ENCODE measurements at places on chromosomes 7 and 10. TPM values are rescaled to one million over a fixed set of nuclear protein-coding genes. Genes with fewer than 3 reads are reported as not detected.

TUBB8 gene
- not detected for total RNA-seq

DNA sequence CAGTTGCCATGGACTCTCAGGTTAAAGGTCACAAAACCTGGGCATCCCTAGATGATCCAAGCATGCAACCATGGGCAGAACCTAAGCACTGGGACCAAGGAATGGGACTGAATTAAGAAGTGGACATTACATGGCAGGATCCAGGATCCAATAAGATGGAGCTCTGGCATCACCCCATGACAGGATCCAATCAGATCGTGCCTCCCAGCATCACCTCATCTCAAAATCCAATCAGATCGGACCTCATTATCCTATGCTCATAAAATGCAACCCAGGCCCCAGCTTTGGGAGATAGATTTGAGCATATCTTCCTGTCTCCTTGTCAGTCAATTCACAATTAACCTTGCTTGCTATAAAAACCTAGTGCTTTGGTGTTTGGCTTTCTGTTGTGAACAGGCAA is 616.1 kb downstream of the PARD3 start:
- no peak for DNase-seq

DNA sequence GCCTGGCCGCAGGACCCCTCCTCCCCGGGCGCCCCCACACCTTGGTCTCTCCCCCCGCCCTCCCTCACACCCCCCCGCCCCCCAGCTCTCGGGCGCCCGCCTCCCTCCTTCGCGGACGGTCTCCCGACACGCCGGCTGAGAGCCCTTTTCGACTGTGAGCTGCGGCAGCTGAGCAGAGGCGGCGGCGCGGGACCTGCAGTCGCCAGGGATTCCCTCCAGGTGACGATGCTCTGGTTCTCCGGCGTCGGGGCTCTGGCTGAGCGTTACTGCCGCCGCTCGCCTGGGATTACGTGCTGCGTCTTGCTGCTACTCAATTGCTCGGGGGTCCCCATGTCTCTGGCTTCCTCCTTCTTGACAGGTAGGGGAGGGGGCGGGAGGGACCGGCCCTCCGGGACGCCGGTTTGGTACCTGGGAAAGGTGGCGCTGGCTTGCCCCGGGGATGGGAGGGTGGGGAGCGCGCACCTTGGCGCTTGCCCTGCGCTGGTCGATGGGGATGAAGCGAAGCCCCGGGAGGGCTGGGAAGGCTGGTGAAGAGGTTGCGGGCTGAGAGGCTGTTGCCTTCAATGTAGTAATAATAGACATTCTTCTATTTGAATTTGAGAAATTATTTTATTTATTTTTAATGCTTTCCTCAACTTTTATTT is at the start of gene BMPER:
Gene BMPER (plus strand): TSS at position 151 of the 644 bp plus-strand sequence. CDS start 75 bp downstream, at position 226.
- no peak for DNase-seq

DNA sequence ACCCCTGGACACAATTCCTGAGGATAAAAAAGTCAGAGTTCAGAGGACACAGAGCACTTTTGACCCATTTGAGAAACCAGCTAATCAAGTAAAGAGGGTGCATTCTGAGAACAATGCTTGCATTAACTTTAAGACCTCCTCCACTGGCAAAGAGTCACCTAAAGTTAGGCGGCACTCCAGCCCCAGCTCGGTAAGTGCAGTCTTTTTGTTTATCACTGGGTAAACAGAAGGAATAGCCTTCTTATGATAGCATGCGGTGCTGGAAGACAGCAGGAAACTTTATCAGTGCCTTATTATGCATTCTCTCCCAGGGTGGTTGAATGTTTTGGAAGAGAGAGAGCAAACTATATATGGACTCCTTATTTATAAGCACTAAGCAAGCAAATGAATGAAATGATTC is 130.5 kb downstream of the CDK14 start:
- no peak for DNase-seq

DNA sequence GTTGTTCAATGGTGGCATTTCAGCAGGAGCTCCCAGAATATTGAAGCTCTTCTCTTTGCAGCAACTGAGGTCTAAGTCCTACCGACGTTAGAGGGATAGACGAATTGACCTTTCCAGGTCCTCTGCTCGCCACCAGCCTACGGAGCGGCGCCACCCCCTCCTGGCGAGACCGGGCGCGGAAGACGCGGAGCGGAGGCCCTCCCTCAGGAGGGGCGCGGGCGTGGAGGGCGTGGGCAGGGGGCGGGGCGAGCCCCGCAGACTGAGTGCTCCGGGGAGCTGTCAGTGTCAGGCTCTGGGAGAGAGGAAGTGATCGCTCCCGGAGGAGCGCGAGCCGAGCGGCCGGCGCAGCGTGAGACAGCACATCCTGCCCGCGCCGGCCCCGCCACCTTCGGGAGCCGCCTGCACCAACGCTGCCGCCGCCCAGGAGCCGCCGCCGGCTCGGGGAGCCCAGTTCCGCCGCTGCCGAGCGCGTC is at the start of gene DYNC1I1:
Gene DYNC1I1 (plus strand): TSS at position 257 of the 473 bp plus-strand sequence. CDS start 32,176 bp downstream, outside the sequence.
- DNase-seq: peak; percentile 66

GRCh38 chr10:23499372-23500132 is 60.7 kb downstream of the OTUD1 start:
- DNase-seq: no peak

DNA sequence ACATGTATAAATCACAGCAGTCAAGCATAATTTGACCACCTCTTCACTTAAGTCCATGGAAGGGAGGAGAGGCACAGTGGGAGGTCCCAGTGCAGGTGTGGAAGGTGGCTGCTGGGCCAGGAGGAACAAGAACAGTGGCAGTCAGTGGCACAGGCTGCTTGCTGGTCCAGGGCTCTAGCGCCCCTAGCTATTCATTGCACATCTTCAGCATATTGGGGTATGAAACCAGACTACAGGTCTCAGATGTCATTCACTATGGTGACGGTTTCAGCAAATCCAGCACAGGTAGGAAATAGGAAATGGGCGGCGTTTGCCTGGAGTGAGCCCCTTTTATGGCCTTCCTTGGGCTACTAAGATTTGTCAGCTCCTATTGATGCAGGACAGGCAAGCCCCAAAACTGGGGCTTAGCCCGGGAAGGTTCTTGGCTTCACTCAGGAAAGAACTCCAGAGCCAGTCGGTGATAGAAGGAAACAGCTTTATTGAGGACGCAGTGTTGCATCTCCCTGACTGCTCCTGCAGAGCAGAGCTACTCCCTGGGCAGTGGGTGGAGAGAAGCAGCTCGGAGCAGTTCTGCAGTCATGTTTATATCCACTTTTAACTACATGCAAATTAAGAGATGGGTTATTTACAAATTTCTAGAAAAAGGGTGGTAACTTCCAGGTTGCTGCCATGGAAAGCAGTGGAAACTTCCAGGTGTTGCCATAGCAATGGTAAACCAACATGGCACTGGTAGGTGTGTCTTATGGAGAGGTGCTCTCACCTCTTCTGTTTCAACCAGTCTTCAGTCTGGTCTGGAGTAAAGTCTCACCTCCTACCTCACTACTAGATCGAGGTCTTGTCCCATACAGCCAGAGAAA is 608.8 kb downstream of the PARD3 start:
- no peak for DNase-seq

GCK gene
- total RNA-seq: not detected

DNA sequence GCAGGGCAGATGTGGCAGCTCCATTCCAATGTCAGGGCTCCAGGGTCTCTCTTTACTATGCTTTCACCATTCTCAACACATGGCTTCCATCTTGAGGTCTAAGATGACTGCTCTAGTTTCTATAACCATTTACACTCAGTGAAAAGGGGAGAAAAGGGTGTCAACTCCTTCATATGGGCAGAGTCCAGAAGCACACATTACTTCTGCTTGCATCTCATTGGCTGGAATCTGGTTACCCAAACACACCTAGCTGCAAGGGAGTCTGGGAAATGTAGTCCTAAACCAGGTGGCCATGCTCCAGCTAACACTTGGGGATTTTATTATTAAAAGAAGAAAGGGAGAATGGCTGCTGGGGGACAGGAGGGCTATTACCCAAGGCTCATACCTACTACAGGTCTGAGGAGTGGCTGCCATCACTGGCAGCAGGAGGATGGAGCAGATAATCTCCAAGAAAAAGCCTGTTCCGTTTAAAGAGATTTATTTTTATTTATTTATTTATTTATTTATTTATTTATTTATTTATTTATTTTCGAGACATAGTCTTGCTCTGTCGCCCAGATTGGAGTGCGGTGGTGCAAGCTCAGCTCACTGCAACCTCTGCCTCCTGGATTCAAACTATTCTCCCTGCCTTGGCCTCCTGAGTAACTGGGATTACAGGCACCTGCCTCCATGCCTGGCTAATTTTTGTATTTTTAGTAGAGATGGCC is 29.1 kb upstream of the LBX1 start:
- DNase-seq: peak; percentile 52

DNA sequence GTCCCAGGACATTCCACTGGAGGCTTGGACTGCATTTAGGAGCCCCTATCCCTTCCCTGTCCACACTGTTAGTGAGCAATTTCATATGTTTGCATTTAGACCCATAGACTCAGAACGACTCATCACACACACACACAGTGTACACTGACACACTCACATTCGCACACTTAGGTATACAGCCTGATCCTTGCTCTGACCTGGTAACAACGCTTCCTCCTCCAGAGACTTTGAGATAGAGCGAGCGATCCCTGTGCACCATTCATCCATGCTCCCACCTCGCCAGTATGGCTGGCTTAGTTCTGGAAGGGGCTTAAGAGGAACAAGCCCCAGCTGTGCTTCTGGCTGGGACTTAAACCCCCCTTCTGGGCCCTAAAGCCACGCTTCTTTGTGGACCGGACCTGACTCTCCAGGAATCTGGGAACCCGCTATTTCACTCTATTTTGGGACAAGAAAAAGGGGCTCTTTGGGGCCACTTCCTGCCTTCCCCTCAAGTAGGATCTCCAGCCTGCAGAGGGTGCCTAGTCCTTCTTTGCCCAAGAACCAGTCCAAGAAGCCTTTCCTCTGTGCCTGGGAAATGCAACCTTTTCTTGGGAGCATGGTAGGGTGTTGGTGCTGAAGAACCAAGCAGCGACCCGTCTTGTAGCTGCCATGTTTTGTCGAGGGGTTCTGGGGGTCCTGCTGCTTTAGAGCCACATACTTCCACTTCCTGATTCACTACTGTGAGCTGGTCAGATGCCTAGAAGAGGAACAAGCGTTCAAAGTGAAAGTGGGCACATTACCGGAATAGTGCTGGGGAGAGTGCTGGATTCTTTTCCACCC is 1.1 kb upstream of the HOXA13 start:
- DNase-seq: no peak

DNA sequence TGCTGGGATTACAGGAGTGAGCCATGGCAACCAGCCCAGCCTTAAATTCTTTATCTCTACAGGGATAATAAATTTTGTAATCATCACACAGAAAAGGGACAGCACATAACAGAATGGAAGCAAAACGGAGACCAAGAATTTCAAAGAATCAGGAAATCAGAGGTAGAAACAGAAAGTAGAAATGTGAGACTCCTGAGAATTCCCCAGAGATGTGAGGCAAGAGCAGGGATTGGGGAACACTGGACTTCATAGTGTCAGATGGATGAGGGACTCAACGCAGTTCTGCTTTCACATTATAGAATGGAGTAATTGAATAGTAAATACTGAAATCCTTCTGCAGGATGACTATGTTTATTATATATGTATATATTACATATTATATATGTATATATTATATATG is 52.5 kb upstream of the MPP7 start:
- peak; percentile 4 for DNase-seq

DNA sequence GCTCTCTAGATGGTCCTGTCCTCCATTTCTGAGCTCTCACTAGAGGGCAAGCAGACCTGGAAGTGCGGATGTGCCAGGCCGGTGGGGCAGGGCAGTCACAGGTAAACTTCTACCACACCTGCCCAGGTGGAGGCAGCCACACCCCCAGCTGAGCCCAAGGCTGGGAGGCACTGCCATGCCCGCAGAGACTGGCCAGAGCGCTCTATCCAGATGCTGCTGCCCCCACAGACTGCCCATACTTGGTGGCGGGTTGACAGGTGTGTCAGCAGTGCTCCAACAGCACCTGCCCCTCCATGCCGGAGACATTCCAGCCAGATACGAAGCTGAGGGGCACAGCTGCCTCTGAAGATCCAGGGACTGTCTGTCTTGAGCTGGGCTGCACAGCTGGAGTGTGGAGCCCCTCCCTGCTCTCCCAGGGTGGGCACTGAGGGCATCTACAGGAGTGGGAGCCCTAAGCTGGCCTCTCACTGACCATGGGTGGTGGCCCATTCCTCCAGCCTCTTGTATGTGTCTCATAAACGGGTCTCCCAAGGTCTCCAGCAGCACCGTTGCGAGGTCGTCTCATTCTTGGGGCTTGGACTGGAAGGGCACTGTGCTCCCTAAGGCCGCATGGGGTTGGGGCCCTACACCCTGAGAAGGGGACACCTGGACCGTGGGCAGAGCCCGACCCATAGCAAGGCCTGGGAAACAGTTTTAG is 38.2 kb upstream of the PPIF start:
- DNase-seq: no peak

DNA sequence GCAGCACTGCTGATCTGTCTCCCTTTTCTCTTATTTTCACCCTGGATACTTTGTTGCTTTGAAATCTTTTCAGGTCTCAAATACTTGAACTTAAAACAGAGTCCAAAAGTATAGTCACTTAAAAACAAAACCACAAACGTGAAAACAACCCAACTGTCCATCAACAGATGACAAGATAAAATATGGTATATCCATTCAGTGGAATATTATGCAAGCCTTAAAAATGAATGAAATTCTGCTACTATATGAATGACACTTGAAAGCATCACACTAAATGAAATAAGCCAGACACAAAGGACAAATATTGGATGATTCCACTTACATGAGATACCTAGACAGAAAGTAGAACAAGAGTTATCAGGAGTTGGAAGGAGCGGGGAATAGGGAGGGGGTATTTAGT is 44.7 kb upstream of the EFCAB10 start:
- DNase-seq: no peak

ELN gene
- total RNA-seq: not detected

DNA sequence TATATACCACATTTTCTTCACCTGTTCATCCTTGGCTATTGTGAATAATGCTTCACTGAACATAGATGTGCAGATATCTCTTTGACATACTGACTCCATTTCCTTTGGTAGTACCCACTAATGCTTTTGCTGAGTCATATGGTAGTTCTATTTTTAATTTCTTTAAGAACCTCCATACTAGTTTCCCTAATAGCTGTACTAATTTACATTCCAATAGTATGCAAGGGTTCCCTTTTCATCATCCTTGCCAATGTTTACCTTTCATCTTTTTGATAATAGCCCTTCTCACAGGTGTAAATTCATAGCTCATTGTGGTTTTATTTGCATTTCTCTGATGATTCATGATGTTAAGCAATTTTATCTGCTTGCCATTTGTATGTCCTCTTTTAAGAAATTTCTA is 159.9 kb downstream of the CALCR start:
- peak; percentile 8 for DNase-seq

TAS2R3 gene
- 2.7 TPM for total RNA-seq

DNA sequence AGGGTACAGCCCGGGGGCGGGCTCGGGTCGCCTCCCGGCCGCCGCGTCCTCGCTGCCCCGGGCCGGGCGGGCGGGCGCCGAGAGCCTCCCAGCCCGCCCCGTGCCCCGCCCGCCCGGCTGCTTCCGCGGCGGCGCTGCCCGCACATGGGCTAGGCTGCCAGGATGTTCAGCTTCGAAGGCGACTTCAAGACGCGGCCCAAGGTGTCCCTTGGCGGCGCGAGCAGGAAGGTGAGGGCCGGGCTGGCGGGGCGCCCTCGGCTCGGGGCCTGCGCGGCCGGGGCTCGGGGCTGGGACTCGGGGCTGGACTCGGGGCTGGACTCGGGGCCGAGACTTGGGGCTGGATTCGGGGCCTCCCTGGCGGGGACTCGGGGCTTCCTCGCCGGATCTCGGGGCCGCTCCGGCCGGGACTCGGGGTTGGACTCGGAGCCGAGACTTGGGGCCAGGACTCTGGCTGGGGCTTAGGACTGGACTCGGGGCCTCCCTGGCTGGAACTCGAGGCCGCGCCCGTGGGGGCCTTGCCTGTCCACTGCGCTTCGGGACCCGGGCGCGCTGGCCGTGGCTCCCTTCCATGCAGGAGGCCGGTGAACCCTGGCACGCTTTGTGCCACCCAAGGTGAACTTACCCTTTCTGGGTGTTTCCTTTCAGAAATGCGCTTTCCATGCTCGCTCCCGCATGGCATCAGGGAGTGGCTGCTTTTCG is 534 bp downstream of the UBE3C start:
- no peak for DNase-seq
